ENCODE measurements at places on chromosomes 5 and 9.
A peak's percentile ranks its signal among the peaks of the same experiment; 100 is the strongest.

DNA sequence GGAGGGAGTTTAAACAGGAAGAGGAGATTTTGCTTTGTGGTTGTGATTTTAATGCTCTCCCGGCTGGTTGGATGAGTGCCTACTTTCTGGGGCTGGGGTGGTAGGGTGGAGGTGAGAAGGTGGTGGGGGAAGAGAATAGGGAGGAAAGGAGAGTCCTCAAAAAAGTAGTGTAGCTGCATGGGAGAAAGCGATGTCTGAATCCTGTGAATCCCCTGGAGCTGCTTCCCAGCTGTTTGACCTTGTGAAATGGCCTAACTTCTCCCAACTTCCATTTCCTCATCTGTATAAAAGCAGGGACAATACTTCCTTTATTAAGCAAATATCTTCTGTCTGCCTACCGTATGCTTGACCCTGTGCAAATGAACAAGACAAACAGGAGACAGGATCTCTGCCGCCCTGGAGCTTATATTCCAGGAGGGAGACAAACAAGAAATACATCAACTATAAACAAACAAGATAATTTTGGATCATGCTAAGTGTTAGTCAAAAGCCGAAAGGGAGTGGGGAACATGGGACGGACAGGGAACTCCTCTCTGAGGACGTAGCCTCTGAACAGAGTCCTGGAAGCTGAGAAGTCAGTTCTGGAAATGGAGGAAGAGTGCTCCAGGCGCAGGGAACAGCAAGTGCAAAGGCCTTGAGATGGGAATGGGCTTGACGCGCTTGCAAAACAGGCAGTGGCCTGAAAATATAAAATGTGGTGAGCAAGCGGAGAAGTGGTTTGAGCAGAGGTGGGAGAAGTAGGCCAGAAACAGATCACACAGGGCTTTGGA is 103.5 kb downstream of the SPRY4 start:
- DNase-seq: no peak

DNA sequence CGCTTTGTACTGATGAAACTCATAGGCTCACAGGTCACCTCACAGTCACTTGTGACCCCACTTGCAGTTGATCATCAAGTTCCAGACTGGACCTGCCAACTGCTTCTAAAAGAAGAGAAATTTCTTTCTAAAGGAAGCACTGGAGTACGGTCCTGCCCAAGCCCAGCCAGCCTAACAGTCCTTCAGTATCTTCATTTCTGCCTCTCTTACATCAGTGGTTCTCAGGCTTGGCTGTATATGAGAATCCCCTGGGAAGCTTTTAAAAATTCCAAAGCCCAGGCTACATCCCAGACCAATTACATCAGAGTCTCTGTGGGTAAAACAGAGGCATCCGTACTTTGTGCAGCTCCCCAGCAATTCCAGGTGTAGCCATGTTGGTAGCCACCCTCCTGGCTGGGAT is 282.1 kb downstream of the NFIB start:
- DNase-seq: no peak

DNA sequence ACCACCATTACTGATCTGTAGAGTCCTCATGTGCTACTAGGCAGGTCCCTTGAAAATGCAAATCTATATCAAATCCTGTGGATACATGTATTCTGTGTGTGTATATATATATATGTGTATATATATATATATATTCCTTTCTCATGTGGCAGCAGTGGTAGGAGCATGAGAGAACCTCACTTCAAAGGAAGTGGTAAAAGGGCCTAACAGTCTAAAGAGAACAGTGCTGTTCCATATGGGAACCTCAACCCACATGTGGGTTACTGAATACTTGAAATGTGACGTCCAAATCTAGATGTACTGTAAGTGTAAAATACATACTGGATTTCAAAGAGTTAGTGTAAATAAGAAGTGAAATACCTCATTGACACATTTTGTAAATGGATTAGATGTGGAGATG is 5.4 kb downstream of the SLC46A2 start:
- DNase-seq: no peak

- no peak for DNase-seq
Measured at GRCh38 chr5:119016125-119016774, 27.9 kb upstream of the DTWD2 start.

GRCh38 chr9:126222835-126223431 is 103.7 kb upstream of the MVB12B start:
- DNase-seq: no peak

- DNase-seq: no peak
Measured at GRCh38 chr9:134344068-134344799, 18.0 kb downstream of the RXRA start.

DNA sequence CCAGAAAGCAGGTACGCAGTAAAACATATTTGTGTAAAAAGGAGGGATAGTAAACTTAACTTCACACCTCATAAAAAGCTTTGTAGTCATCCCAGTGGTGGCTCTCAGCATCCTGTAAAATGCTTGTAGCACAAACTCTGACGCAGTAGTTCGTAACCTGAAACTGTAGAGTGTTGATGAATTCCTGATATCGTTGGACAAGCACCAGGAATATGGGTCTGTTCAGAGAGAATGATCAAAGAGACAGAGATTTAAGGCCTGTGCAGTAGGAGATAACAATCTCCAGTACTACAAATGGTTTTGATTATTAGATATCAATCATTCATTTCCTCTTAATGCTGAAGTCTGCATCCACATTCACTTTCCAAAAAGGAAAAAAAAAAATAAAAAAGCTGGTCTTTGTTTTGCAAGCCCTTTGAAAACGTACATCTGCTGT is 148.5 kb downstream of the KIAA0825 start:
- peak; percentile 8 for DNase-seq

GRCh38 chr5:78334811-78335210 is 25.6 kb upstream of the SCAMP1 start:
- DNase-seq: no peak

- no peak for DNase-seq
Measured at GRCh38 chr5:150129813-150130492, 25.7 kb downstream of the PDGFRB start.

GRCh38 chr5:82881571-82882174 is 195.5 kb downstream of the TMEM167A start:
- no peak for DNase-seq

DNA sequence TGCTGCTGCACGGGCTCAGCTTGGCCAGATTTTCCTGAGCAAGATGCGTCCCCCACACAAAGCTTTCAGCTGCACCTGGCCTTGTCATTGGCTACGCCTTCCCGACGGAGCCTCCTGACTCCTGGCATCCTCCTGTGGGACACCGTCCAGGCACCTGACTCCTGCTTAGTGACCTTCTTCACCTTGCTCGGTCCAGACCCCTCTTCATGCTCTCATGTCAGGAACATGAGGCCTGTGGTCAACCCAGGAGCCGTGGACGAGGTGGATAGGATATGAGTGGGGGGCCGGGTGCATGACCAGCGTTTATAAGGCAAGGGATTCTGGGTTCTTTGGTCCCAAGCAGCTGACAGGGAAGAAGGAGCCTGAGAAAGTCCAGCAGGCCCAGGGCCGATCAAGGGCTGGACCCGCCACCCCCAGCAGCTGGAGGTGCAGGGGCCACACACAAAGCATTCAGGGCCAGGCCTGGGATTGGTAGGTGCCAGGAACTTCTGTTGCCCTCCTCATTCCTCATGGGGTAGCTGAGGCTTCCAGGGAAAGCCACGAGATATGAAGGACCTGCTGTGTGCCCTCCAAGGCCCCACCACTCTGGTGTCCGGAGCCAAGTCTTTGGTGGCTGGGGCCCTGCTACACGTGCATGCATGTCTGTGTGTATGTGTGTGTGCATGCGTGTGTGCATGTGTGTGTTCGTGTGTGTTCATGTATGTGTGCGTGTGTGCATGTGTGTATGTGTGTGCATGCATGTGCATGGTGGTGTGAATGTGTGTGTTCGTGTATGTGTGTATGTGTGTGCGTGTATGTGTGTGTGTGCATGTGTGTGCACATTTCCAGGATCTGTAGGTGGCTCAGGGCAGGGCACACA is 34.9 kb downstream of the SLC6A3 start:
- no peak for DNase-seq

GRCh38 chr9:121744002-121744686 is 92.7 kb downstream of the DAB2IP start:
- DNase-seq: no peak

GRCh38 chr9:93967020-93967803 is 12.1 kb upstream of the BARX1 start:
- no peak for DNase-seq

GRCh38 chr9:113409883-113410206 is 630 bp downstream of the POLE3 start:
- no peak for DNase-seq

- DNase-seq: no peak
Measured at GRCh38 chr9:125966959-125967711, 220.0 kb downstream of the PBX3 start.

GRCh38 chr5:118628660-118629354 is 359.5 kb downstream of the DTWD2 start:
- DNase-seq: no peak

DNA sequence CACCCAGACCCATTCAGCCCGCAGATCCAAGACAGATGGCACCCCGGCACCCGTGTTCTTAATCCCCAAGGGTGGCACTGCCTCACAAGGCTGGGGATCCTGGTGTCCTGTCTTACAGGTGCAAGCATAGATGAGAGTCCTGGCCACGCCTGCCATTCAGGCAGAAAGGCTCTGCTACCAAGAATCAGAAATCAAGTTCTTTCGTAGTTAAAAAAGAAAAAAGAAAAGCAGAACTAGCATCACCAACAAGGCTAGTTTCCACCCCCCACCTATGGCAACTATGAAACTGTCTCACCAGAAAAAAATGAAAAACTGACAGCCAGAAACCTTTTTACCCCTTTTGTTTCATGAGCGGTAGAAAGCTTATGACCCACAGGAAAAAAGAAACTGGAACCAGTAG is 170.4 kb downstream of the SYK start:
- DNase-seq: no peak

DNA sequence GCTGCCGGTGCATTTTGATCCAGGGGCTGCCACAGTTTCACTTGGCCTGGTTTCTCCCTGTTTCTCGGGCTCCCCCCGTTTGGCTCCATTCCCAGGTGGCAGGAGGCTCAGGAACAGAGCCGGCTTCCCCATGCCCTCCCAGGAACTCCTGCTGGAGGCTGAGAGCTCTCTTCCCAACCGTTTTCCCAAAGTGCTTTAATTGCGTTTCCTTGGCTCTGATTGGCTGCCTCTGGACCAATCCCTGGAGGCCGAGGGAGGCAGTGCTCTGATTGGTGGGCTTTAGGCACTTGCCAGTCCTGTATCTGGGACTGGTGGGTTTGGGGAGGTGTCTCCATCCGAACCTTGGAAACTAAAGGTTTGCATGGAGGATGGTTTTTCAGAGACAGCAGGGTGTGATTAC is 4.9 kb downstream of the TSPAN17 start:
- no peak for DNase-seq

GRCh38 chr9:71921190-71921814 is 9.9 kb downstream of the C9orf85 start:
- DNase-seq: no peak

DNA sequence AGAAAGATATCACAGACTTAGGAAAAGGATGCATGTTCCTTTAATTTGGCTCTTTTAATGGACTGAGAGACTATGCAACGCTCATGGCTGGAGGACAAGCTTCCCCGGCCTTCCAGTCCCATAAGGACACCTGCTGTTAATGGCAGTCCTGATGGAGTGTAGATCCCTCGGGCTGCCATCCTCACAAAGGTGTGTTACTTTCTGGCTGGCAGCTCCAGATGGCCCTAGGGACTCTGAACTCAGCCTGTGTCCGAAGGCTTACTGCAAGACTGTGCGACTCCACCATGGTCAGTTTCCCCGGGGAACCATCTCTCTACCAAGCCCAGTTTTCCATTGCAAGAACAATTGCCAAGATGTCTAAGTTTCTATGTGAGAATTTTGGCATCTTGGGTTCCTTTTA is 25.5 kb upstream of the KCNIP1 start:
- no peak for DNase-seq

DNA sequence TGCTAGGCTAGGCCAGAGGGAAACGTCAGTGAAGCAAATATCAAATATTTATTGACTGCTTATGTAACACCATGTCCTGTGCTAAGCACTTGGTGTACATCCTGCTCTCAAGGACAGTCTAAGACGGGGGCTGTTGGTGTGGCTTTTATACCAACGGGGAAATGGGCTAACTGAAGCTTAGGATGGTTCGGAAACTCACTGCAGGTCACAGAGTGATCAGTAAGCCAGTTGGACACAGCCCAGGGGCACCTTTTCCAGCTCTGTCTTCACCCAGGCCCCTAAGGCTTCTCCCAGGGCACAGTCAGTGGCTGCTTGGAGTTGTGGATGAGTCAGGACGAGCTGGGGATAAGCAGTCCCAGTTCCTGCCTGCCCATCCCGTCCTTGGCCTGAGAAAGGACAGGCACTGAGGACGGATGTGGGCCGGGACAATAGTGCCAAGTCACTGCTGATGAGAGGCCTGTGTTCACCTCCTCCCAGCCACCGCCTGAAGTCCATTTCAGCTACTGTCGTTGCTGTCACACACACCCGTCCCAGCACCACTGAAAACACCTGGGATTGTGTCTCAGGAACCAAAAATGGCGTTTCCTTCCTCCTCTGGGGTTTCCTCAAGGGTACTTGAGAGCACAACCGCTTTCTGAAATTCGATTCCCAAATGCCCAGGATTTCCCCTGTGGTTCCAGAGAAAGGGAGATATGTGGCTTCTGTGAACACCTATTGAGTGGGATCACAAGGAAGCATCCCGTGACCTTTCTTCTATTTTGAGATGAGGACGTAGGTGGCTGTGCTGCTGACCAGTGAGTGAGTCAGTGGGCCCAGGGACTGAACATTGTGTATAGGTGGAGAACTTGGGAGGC is 17.5 kb upstream of the SPRY4 start:
- DNase-seq: no peak

- DNase-seq: no peak
Measured at GRCh38 chr5:87966213-87966612, 302.4 kb downstream of the TMEM161B start.

- no peak for DNase-seq
Measured at GRCh38 chr5:103428411-103428871, 134.1 kb downstream of the NUDT12 start.

DNA sequence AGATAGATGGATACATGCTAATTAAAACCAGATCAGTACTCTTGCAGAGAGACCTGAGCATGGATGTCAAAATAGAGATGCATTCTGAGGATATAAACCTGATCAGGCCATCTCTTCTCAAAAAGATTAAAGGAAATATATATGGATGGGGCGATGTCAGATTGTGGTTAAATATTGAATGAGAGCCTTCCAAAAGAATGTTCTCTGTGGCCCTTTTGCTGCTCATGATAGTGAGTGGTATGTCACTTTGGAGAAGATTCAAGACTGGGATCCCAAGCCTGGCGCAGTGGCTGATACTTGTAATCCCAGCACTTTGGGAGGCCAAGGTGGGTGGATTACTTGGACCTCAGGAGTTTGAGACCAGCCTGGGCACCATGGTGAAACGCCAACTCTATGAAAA is 20.5 kb downstream of the ZNF131 start:
- peak; percentile 1 for DNase-seq

DNA sequence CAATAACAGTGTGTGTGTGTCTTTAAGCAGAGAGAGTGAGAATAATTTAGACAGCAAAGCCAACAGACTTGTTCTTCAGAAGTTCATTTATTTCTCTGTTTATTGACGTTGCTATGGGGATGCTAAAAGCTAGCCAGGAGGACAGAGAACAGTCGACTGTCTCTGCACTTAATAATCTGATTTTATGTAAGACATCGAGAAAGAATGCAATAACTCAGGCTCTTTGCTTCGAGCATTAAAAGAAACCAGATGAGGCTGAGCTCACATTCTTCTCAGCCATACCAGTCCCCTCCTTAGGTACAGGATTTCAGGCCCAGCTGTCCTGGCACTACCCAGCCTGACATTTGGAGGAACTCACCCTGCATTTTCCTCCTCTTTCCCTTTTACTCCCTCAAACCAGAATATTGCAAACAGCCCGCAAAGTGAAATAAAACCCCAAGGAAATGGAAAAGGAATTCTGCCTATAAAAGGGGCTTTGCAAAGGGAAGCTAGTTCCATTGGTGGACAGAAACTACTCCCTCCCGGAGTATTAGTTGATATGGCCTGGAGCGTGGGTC is 44.5 kb upstream of the DPYSL3 start:
- DNase-seq: peak; percentile 94

All from GM04503 (cell line).